Cardiac muscle cell (in vitro differentiated cells and primary cell): ENCODE measurements at places on chromosomes 7 and 10. TPM values are rescaled to one million over a fixed set of nuclear protein-coding genes. Genes with fewer than 3 reads are reported as not detected.
A peak's percentile ranks its signal among the peaks of the same experiment; 100 is the strongest.

GRCh38 chr10:61793760-61794703, 107.5 kb upstream of the ARID5B start:
- no peak for DNase-seq

GRCh38 chr10:48575901-48576300, 29.0 kb downstream of the ARHGAP22 start:
- no peak for DNase-seq

Gene RPP30
- polyA plus RNA-seq = 48.4 and 51.4 TPM in 2 replicates

DNA sequence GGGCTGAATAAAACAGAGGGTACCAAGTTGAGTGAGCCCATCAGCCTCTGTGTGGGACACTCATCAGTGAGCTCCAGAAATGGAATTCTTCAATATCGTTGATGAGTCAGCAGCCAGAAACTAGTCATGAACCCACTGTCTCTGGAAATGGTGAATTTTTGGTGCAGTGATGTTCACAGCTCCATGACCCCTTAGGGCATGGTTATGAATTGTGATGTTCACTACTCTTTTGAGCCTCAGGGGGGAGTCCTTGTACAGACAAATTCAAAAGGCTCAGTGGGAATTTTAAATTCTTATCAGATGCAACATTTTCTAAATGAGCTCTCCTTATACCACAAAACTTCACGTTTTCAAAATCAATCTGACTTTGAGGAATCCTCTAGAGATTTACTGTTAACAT, 335.7 kb downstream of the PHTF2 start:
- DNase-seq = peak; percentile 49

Gene ANTXRL
- not detected in 2 replicates for polyA plus RNA-seq

- DNase-seq = no peak
Measured at GRCh38 chr7:33054261-33054964, 8.2 kb downstream of the NT5C3A start.

DNA sequence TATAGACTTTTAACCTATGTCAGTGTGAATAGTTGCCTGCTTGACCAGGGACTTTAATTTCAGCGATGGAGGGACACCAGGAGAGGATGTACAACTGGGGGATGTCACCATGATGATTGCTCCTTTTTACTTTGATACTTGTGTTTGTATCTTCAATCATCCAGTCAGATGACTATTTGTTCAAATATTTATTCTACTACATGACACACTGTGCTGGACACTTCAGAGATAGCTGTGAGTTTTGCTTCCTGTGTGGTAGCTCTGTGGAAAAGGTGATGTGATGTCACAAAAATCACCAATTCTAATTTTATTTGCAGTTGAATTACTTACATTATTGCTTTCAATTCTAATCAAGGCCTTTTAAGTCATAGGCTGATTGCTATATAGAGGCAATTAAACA, 62.7 kb upstream of the CREB5 start:
- DNase-seq = no peak

DNA sequence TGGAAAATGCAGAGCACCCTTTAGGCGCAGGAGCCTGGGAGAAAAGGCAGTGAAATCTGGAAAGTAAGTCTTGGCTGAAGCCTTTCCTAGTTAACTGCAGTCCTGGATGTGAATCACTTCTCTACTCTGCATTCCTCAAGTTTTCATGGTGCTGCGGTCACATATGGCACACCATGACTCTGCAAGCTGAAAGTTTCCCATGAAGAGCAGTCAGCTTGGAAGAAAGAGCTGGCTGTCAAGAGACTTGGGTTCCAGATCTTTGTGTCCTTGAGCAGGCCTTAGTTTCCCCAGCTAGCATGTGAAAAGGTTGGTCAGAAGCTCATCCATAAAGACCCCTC, 548.3 kb downstream of the SORCS3 start:
- DNase-seq = no peak

DNA sequence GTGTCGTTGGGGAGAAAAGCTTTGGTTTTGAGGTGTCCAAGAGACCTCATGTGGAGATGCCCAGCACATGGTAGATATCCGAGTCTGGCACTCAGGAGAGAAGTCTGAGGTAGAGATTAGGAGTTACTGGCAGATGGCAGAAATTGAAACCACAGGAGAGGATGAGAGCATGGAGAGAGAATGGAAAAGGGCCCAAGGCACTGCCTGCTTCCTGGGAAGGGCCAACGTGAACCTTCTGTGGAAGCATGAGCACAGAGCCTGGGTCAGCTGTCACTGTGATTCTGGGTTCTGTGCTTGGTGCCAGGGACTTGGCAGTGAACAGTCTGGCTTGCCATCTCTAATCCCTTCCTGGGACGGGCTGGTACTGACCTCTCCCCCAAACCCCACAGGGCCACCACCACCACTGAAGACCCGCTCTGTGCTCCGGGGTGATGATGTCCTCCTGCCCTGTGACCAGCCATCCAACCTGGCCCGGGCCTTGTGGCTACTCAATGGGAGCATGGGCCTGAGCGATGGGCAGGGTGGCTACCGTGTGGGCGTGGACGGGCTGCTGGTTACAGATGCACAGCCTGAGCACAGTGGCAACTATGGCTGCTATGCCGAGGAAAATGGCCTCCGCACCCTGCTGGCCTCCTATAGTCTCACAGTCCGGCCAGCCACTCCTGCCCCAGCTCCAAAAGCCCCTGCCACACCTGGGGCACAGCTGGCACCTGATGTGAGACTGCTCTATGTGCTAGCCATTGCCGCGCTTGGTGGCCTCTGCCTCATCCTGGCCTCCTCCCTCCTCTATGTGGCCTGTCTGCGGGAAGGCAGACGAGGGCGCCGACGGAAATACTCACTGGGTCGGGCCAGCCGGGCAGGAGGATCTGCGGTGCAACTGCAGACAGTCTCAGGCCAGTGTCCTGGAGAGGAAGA, 4.1 kb downstream of the MRPL43 start:
- no peak for DNase-seq

Gene CPA2
- 0.39 TPM in 1 of 2 replicates, not detected in the other for polyA plus RNA-seq

Gene PLCE1
- 1.6 and 3.0 TPM in 2 replicates for polyA plus RNA-seq

- DNase-seq = no peak
Measured at GRCh38 chr7:141739250-141739649, 1.1 kb downstream of the SSBP1 start.

Gene ANKRD1
- polyA plus RNA-seq = 9.4 and 12.6 TPM in 2 replicates

GRCh38 chr10:105714728-105715127, 1073.6 kb downstream of the SORCS3 start:
- no peak for DNase-seq

Gene STEAP1
- polyA plus RNA-seq = not detected in 2 replicates

DNA sequence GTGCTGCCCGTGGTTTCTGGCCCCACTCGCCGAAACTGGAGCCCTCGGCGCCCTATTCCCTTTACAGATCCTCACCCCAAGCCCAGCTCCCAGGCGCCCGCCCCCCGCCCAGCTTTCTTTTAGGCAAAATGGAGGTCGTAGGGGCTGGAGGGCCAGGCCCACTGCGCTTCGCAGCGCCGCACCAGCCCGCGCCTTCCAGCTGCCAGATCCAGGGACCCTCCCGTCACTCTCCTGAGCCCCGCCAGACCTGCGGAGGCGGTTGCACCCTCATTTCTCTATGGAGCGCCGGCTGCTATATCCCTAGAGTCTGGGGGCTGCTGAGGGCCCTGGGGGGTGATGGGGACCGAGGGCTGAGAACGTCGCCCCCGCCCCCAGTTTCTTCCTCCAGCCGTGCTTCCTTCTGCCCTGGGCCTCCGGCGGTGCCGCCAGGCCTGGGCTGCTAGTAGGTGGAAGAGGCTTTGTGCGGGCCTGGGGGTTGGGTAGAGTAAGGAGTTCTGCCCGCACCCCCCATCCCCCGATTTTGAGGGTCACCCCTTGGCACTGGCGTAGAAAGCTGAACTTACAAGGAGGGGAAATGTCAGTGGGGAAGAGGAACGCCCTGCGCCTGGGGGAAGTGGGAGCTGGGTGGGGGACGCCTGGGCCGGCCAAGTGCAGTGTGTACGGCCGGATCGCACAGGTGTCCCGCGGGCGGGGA, 1.0 kb downstream of the GNB2 start:
- DNase-seq = no peak

- DNase-seq = no peak
Measured at GRCh38 chr10:31017534-31018355, 13.9 kb downstream of the ZNF438 start.

Gene MEOX2
- polyA plus RNA-seq = 0.34 and 0.52 TPM in 2 replicates

DNA sequence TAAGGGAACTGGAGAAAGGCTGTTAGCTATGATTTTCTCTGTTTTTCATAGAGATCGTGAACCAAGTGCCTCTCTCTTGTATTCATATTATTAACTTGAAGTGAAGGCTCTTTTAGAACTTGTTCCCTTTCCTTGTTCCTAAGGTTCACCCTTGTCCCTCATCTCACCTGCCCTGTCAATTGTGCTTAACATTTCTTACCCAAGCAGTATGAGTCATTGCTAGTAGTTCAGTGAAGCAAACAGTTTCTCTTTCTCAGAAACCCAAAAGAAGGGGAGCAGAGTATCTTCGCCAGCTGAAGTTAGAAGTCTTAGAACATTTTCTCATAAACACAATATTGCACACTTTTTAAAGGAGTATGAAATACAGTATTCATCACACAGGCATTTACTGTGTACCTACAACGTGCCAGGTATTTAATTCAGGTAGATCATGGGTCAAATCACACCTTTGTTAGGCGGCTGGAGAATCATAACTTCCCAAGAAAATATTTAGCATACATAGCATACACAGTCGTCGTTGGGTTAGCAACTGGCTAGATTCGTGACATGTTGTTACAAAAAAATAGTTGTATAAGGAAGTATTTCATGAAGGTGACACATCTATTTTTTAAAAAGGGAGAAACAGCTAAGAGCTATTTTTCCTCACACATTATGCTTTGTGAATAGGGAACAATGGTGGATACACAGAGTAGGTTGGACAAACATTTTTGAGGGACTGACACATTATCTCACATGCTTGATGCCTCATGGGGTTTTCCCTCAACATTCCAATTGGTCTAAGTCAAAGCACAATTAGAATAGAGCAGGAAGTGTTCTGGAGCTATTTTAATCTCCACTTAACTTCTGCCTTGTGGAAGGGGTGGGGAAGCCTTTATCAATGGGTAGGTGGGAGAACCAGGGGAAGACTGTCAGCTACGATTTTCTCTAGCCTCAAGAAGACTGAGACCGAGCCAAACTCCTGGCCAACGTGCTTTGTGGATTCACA, 13.2 kb downstream of the HDAC9 start:
- DNase-seq = peak; percentile 85

GRCh38 chr10:100826983-100827818, 81.8 kb downstream of the PAX2 start:
- no peak for DNase-seq

DNA sequence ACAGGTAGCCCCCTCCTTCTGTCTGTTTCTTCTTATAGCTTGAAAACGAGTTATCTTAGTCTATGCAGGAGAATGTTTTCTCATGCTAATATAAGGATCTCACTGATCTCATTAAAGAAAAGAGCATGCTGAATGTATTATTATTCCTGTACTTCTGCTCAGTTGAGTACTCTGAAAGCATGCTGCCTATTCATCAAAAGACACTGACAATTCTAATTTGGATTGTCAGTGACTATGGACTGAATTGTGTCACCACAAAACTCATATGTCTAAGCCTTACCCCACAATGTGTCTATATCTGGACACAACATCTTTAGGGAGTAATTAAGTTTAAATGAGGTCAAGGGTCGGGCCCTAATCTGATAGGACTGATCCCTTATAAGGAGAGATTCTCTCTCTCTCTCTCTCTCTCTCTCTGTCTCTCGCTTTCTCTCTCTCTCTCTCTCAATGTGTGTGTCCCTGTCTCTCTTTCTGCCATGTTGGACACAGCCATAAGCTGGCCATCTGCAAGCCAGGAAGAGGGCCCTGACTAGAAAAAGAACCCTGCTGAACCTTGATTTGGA, 98.4 kb downstream of the GNAT3 start:
- no peak for DNase-seq

Gene CFAP43
- 0.67 and 1.9 TPM in 2 replicates for polyA plus RNA-seq

GRCh38 chr10:78684947-78685346, 383.8 kb upstream of the ZMIZ1 start:
- DNase-seq = no peak

- DNase-seq = no peak
Measured at GRCh38 chr7:144517749-144518148, 114.3 kb upstream of the NOBOX start.

DNA sequence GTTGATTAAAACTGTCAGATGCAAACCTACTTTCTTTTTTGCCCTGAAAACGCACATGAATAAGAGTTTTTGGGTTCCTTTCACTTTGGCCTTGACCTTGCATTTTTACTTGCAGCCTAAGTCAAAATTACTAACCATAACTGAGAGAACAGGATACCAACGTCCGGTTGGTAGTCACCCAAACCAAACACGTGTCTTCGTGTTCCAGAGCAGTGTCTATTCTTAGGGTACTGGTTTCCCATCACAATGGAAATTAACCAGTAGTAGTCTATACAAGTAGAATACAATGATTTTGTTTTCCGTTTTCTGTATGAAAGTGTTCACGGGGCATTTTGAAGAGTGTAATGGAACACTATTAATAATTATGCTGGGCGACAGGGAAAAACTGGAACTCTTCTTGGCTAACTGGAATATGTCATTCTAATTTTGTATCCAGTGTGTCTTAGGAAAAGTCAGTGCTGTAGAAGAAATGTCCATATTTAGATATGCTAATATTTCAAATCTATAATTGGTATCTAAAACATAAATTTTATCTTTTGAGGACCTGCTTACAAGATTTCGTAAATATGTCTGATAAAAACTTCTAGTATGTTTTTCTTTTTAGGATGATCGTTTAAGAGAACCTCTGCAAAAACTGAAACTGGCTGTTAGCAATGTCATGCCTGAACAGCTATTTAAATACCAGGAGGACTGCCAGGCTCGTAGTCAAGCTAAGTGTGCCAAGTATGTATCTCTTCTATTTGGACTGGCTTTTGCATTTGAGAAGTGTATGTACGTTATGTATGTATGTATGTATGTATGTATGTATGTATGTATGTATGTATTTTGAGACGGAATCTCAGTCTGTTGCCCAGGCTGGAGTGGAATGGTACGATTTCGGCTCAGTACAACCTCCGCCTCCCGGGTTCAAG, 40.9 kb downstream of the UBN2 start:
- DNase-seq = no peak

Gene TMEM229A
- polyA plus RNA-seq = 0.66 and 0.82 TPM in 2 replicates

DNA sequence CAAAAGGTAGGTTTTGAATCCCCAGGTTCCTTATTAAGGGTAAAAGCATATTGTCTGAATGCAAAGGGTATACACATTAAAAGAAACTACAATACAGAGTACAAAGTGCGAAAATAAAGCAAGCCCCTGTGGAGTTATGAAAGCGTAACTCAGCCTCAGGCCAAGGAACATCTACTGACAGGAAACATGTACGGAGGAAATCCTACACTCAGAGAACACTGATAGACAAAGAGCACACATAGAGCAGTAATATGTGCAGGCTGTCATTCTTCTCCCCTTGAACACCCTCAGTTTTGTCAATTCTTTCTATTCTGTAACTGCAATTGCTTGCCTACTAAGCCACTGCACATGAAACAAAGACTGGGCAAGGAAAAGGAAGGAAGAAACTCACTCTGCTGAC, 150.2 kb downstream of the DGKB start:
- no peak for DNase-seq

- DNase-seq = peak; percentile 78
Measured at GRCh38 chr10:6141296-6142151, 52.7 kb downstream of the RBM17 start.
